ENCODE measurements at places on chromosomes 6 and 20.

DNA sequence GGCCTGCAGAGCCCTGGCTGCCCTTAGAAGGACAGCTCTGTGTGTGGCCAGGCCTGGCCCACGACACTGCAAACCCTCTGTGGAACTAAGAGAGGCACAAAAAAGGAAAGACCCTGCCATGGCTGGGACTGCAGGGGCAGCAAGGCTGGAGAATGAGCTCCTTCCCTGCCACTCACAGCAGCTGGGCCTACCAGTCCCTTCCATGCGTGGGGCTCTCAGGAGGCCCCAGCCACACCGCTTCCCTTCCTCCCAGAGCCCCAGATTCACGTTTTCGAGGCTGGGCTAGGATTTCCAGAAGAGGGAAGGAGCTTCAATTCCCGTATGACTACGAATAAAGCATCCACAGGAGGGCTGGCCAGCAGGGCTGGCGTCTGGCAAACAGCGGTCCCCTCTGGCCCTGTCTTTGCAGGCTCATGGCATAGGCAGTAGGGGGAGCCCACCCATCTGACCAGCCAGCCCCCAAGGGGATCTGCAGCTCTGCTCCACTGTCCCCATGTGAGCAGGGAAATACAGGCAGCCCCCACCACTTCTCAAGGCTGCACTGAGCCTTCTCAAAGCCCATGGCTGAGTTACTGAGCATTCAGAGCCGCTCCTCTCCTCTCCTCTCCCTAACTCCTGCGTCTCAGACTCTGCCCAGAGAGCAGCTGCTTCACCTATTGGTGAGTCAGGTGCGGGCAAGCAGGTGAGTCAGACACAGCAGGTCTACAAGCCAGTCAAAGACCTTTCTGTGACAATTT lies 53.1 kb downstream of the NINL start:
- no peak for DNase-seq

- no peak for DNase-seq
Observed at GRCh38 chr6:152164957-152165356, 357.5 kb downstream of the ESR1 start.

GRCh38 chr20:37921341-37921929 lies 18.5 kb downstream of the VSTM2L start:
- no peak for DNase-seq

DNA sequence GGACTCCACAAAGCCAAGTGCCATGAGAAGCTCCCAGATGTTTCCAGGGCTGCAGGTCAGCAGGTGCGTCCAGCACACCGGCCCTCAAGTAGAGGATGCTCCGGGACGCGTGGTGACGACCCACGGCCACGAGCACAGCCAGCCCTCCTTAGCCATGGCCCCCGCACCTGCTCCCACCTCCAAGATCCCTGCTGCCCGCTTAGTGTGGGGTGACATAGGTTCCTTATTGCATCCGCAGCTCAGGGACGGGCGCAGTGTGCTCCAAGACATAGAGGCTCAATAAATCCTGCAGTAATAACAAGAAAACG lies 138.1 kb upstream of the RPS6KA2 start:
- DNase-seq: no peak

DNA sequence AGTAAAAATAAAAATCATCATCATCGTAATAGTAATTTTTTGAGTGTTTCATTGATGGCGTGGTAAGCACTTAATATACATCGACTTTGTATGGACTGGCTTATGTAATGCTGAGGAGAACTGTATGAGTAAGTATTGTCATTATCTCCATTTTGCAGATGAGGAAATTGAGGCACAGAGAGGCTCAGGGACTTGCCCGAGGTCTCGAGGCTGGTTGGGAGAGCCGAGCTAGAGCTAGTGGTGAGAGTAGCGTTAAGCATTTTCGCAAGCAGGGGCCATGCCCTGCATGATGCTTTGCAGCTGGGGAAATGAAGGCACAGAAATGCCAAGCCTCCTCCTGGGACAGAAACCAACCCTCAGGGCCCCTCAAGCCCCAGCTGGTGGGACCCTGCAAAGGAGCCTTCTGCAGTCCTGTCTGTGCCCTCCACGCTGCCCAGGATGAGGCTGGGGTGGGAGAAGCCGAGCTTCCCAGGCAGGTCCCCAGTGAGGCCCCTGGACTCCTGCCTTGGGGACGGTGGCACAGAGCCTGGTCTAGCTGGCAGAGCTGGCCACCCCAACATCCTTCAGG lies 31.1 kb upstream of the STX16 start:
- no peak for DNase-seq

DNA sequence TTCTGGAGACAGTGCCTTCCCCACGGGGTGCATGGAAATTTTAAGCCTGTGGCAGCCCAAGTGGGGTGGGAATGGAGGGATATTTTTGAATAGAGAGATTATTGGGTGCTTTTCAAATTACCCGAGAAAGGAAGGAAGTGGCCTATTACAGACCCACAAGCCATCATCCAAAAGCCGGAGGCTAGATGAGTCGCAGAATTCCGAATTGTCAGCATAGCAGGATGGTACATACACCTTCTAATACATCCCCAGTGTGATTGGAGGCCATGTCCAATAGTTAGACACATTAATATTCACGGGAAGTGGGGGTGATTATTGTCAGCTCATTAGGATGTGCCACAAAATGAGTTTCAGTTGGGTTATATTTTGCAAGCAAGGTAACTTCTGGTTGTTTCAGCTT lies 133.0 kb downstream of the FIG4 start:
- no peak for DNase-seq

DNA sequence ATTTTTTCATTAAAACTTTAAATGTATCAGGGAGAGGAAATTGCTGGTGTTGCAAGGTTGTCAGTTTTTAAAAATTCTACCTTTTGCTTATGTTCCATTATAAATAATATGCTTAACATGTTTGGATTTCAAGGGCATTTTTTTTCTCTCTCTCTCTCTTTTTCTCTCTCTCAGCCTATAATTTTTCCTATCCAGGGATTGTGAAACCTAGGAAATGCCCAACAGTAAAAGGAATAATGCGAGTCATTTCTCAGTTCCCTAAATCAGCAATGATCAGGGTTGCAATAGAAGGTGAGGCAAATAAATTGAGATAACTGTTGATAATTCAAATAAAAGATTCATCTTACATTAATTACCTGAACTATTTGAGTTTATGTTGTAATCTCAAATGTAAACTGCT lies 53.2 kb upstream of the IFNGR1 start:
- no peak for DNase-seq

GRCh38 chr6:6319952-6320811 lies at the start of gene F13A1:
F13A1 (minus strand) TSS chr6:6320662; CDS start chr6:6318664, 1,998 bp downstream.
- no peak for DNase-seq

DNA sequence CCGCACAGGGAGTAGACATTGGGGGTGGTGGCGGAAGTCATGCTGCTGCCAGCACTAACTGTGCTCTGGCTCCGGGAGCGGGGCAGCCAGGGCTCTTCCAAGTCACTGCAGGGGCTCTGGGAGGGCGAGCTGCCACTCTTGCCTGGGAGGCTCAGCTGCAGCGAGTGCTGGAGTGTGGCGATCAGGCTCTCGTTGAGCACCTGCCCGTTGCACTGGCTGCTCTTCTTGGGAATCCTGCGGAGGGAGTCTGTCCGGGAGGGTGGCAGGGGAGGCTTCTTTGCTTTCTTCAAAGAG lies 28.0 kb downstream of the HEBP2 start:
- no peak for DNase-seq

DNA sequence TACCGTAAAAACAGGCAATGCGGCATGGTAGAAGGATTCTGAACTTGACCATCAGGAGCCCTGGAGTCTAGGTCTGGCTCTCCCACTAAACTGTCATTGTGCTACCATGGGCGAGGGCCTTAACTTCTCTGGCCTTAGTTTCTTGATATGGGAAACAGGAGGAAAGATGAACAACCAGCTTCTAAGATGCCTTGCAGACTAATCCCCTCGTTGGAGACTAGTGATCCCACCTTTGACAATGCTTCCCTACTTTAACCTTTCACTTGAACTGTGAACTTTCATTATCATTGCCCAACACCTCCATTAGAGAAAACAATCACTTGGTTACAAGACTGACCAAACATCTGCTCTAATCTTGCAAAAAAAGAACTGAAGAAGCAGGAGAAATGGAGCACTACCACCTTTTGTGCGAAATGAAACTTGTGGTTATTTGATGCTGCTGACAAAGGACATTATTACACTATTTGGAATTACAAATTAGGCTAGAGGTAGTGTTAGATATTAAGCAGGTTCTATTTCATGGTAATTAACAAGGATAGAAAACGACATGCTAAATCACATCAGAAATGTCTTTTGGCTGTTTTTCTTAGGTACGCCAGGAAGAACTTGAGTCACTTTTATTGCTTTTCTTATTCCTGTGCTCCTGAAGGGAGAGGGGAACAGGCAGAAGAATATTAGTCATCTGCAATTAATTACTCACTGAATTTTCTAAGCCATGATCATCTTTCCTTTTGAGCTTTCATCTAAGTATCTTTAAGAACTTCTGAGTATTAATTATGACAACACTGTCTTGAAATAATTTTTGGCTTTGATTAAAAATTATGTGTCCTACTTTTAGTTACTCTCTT lies 39.1 kb upstream of the ARHGAP18 start:
- no peak for DNase-seq

DNA sequence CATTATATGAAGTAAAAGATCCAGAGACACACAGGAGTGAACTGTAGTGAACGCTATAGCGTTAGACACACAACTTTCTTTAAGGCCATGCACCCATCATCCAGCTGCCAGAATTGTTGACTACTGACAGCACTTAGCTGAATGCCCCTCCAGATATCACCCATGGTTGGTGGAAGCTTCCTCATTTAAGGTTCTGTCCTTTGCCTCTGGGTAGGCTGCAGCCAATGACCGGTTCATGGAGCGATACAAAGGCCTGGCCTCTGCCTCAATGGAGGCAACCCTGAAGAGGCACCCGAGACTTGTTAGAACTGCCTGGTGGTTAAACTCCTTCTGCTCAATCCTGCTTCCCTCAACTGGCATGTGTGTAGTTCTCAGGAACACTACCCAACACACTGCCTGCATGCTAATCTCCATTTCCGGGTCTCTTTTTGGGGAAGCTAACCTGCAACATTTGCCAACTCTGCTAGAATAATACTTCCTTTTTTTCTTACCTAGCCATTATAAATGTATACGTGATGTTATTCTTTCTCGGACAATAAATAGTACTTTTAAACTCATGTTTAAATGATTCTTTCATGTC lies 49.8 kb upstream of the THEMIS start:
- DNase-seq: no peak

- DNase-seq: no peak
Observed at GRCh38 chr6:103142902-103143301, 1716.8 kb downstream of the HACE1 start.

DNA sequence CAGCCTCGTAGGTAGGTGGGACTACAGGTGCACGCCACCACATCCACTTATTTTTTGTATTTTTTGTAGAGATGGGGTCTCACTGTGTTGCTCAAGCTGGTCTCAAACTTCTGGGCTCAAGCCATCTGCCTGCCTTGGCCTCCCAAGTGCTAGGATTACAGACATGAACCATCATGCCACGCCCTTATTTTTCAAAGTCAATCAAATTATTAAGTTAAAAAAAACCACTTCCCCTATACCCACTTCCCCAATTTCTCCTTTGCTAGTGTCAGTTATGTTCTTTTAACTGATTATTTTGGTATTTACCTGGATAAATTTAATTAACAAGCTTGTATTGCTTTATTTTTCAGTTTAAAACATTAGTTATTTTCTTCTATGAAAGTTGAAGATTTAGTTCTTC lies 49.6 kb downstream of the RIOK1 start:
- no peak for DNase-seq

DNA sequence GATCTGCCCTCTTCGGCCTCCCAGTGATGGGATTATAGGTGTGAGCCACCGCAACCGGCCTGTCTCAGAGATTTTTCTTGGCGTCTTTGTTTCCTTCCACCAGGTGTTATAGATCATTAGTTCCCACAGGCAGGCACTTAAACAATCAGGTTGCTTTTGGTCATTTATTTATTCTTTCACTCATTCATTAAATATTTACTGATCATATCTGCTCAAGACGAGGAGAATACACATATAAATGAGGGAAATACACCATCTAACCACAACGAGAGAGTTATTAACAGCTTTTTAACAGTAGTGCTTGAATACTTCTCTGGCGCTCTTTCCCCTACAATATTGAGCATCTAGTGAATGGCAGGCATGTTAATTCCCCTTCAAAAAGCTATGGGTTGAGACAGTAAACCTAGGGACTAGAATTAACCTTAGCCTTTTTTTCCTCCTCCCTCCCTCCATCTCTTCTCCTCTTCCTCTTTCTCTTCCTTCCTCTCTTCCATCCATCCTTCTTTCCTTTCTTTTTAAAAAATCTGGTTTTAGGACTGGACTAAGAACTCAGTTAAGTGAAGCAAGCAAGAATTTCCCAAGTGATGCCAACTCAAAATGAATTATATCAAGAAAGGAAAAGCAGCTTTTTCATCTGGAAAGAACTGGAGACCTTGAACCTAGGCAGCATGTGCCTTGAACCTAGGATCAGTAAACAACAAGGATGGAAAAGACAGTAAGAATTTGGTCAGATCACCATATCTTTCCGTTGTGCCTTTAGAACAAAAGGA lies 41.1 kb upstream of the RFPL4B start:
- no peak for DNase-seq

GRCh38 chr6:136541395-136541794 lies 8.8 kb downstream of the MAP7 start:
- no peak for DNase-seq

DNA sequence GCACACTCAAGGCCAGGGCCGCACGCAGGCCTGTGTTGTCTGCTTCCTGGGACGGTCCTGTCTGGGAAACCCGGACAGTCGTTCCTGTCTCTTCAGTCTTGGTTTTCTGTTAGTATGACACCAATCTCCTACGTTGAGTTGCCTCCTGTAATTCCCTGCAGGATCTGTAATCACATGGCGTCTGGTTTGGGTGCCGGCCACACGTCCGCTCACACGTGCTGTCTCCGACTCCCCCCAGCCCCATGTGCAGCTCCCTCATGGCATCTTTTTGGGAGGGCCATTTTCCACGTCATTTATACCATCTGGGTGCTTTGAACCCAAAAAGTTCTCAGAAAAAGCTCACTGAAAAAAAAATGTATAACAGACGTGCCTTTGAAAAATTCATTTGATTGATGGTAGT lies 23.2 kb downstream of the DLL1 start:
- no peak for DNase-seq

- no peak for DNase-seq
Observed at GRCh38 chr6:7821426-7821825, 89.2 kb downstream of the TXNDC5 start.

All from GF-D8 (cell line).